ENCODE measurements at places on chromosomes 1 and 21. TPM values are rescaled to one million over a fixed set of nuclear protein-coding genes. Genes with fewer than 3 reads are reported as not detected.

ETV3L gene
- 0.96 TPM for total RNA-seq

SLFNL1 gene
- not detected for total RNA-seq

NBPF20 gene
- 0.22 TPM for total RNA-seq

- no peaks in the 10 kb centered on the region for H3K27me3 ChIP-seq
- H3K4me1 ChIP-seq = no peaks in the 10 kb centered on the region
- H3K4me3 ChIP-seq = no peak overlapping the region
- DNase-seq = no peak
- no peaks in the 10 kb centered on the region for H3K36me3 ChIP-seq
- H3K27ac ChIP-seq = no peak overlapping the region
Observed at GRCh38 chr1:177849579-177850290, 120.1 kb downstream of the SEC16B start.

GRCh38 chr1:46370214-46370633 is 23.9 kb upstream of the FAAH start:
- peaks cover 12% of the 10 kb centered on the region for H3K36me3 ChIP-seq
- no peak for DNase-seq
- H3K27ac ChIP-seq = no peak overlapping the region
- H3K4me1 ChIP-seq = no peaks in the 10 kb centered on the region

DNA sequence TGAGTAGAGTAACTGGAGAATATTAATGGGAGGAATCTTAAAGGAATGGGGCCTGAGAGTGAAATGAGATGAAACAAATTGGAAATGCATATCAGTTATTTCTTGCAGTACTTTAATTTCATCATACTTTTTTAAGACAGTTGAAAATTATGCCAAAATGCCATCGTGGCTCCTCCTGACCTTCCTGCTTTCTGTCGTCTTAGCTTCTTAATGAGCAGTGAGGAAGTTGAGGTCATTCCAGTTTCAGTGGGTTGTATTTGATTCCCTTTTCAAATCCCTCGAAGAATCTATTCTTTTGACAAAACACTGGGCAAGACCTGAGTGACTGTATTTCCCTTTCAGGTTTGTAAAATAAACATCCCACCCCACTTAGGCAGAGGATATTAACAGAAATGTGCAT is 134.9 kb upstream of the MAP1LC3C start:
- no peak overlapping the region for H3K4me3 ChIP-seq
- H3K27me3 ChIP-seq = no peaks in the 10 kb centered on the region
- DNase-seq = no peak
- H3K4me1 ChIP-seq = no peaks in the 10 kb centered on the region
- H3K27ac ChIP-seq = no peak overlapping the region
- H3K36me3 ChIP-seq = peaks cover 29% of the 10 kb centered on the region

- no peaks in the 10 kb centered on the region for H3K4me1 ChIP-seq
- DNase-seq = no peak
- H3K4me3 ChIP-seq = no peak overlapping the region
- no peaks in the 10 kb centered on the region for H3K36me3 ChIP-seq
- no peak overlapping the region for H3K27ac ChIP-seq
Observed at GRCh38 chr1:111903148-111903870, 86.2 kb downstream of the KCND3 start.

DNA sequence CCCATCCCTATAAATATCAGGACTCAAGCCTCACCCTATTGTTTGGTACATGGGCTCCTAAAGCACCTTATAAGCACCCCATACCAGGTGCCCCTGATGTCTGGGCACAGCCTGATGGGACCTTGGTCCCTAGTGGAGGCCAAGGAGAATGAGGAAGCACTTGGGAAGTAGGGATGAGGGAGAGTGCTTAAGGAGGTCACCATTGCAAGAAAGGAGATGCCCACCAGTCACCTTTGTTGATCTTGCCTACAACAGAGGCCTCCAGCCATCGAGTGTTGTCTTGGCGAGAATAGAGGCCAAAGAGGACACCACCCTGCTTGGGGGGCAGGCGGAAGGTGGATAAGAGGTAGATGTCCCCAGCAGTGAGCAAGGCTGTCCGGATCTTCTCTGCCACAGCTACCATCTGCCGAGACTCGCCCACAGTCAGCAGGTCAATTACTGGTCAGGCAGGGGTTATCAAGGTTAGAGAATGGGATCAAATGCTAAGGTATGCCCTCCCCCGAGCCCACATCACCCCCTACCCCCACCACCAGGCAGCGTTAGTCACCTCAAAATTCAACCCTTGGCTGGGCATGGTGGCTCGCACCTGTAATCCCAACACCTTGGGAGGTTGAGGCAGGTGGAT is 1.6 kb downstream of the THBS3 start:
- DNase-seq = no peak
- no peak overlapping the region for H3K4me3 ChIP-seq
- H3K27ac ChIP-seq = no peak overlapping the region

GRCh38 chr1:109114342-109114674 is 393 bp downstream of the ELAPOR1 start:
- peaks cover 23% of the 10 kb centered on the region for H3K27me3 ChIP-seq
- no peak for DNase-seq
- H3K27ac ChIP-seq = no peak overlapping the region
- H3K4me1 ChIP-seq = no peaks in the 10 kb centered on the region
- peak overlapping the region; percentile 85 for H3K4me3 ChIP-seq

GRCh38 chr1:169122976-169123375 is 16.5 kb downstream of the ATP1B1 start:
- no peak overlapping the region for H3K4me3 ChIP-seq
- no peaks in the 10 kb centered on the region for H3K27me3 ChIP-seq
- DNase-seq = no peak
- H3K4me1 ChIP-seq = no peaks in the 10 kb centered on the region

GRCh38 chr1:88466011-88466410 is 218.1 kb upstream of the PKN2 start:
- H3K36me3 ChIP-seq = peaks cover 7% of the 10 kb centered on the region
- H3K27me3 ChIP-seq = no peaks in the 10 kb centered on the region
- H3K4me1 ChIP-seq = no peaks in the 10 kb centered on the region
- no peak for DNase-seq

GRCh38 chr1:180158149-180159147 is 3.8 kb downstream of the QSOX1 start:
- H3K27me3 ChIP-seq = no peaks in the 10 kb centered on the region
- H3K4me3 ChIP-seq = no peak overlapping the region
- H3K4me1 ChIP-seq = peaks cover 3% of the 10 kb centered on the region
- no peak for DNase-seq
- no peaks in the 10 kb centered on the region for H3K36me3 ChIP-seq

- no peaks in the 10 kb centered on the region for H3K4me1 ChIP-seq
- no peak overlapping the region for H3K4me3 ChIP-seq
- peaks cover 10% of the 10 kb centered on the region for H3K36me3 ChIP-seq
Observed at GRCh38 chr1:19859876-19860275, 22.3 kb upstream of the OTUD3 start.

DNA sequence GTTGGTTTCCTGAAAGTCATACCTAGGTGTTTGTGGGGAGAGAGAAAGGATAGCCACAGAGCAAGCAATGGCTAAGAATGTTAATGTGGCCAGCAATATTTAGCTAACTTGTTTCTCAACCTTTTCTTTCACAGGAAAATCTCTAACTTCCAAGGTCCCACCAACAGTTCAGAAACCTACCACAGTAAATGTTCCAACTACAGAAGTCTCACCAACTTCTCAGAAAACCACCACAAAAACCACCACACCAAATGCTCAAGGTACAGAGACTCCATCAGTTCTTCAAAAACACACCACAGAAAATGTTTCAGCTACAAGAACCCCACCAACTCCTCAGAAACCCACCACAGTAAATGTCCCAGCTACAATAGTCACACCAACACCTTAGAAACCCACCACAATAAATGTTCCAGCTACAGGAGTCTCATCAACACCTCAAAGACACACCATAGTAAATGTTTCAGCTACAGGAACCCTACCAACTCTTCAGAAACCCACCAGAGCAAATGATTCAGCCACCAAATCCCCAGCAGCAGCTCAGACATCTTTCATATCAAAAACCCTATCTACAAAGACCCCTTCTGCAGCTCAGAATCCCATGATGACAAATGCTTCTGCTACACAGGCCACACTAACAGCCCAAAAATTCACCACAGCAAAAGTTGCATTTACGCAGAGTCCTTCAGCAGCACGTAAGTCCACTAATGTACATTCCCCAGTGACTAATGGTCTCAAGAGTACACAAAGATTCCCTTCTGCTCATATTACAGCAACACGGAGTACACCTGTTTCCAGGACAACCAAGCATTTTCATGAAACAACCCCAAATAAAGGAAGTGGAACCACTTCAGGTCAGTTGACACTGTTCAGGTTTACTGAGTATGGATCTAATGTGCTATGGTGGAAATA is 15.3 kb downstream of the CD55 start:
- H3K27ac ChIP-seq = no peak overlapping the region
- H3K4me1 ChIP-seq = no peaks in the 10 kb centered on the region
- no peaks in the 10 kb centered on the region for H3K27me3 ChIP-seq
- DNase-seq = no peak

- H3K4me1 ChIP-seq = no peaks in the 10 kb centered on the region
- no peak overlapping the region for H3K4me3 ChIP-seq
- no peak overlapping the region for H3K27ac ChIP-seq
- H3K36me3 ChIP-seq = no peaks in the 10 kb centered on the region
- no peak for DNase-seq
- H3K27me3 ChIP-seq = no peaks in the 10 kb centered on the region
Observed at GRCh38 chr1:247849616-247850015, 7.4 kb upstream of the TRIM58 start.

Data from H9 (cell line).